ENCODE measurements at places on chromosomes 6 and 20.

DNA sequence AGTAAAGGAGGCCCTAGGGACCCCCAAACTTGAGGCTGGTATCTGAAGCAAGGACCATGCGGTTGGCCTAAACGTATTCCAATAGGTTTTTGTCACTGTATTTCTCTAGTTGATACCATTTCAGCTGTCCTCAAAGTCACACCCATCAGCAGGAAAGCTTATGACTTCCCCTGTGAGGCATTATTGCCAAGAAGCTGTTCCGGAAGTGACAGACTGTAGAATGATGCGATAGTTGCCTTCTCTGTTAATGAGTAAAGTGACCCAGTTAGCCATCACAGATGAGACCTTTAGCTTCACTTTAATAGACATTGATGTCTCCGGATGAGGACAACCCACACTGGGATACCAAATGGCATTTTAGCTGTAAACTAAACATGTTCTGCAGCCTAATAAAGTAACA, 147.9 kb downstream of the RNGTT start:
- DNase-seq = no peak

GRCh38 chr6:22133357-22133756, 163.5 kb downstream of the PRL start:
- DNase-seq = no peak

- DNase-seq = no peak
Measured at GRCh38 chr6:161023316-161023715, 31.7 kb downstream of the MAP3K4 start.

- no peak for DNase-seq
Measured at GRCh38 chr6:52571099-52571755, 5.6 kb downstream of the TRAM2 start.

All from type B pancreatic cell (in vitro differentiated cells).